ENCODE measurements at places on chromosomes 11 and 22.

DNA sequence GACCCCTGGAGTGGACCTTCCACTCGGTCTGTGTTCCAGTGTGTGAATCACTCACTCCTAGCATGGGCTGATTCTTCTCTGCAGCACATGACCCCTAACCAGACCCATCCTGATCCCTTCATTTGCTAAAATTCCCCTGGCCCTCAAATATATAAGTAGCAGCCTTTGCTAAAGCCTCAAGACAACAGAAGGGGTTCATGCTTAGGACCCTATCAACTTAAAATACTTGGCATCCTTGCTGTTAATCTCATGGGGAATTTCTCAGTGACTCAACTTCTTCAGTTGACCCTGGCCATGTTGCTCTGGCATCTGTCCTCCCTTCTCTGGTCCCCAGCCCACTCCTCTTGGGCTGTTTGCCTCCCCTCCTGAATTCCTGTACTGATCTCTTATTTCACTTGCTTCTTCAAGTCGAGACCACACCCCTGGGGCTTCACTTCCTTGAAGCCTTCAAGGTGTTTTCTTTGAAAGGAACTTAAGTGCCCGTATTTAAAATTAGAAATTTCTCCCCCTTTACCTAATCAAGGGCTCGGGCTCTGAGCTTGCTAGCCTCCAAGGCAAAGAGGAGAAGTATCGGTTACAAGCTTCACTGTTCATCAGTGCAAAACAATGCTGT is 23.6 kb downstream of the NNMT start:
- DNase-seq, result no peak

DNA sequence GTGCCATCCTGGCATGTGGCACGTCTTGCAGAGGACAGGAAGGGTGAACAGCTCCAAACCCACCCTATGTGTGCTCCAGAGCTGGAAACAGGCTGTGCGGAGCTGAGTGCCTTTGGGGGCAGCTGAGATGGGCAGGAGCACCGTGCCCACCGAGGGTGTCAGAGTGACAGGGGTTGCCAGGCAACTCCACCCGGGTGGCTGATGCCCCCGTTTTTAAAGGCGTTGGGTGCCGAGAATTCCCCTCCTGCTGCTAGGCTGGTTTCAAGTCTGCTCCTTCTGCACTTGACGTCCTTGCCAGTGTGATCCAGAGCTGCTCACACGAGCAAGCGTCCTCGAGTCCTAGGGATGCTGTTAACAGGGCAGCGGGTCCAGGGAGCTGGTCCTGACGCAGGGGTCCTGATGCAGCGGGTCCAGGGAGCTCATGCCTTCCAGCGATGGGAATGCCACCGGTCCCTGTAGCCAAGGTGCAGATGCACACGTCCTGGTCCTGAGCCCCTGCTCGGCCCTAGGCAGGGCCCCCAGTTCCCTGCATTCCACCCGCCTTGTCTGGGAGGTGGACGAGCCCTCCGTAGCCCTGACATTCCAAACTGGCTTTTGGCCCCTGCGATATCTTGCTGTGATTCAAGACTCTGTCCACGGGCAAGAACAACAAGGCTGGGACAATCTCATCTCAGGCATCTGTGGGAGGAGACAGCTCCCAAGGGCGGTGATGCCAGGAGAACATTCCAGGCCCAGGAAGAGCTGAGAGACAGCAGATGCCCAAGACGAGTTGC is 4.9 kb downstream of the KCNQ1 start:
- DNase-seq, result no peak

GRCh38 chr11:72598906-72599305 is 75.3 kb downstream of the PDE2A start:
- no peak for DNase-seq

DNA sequence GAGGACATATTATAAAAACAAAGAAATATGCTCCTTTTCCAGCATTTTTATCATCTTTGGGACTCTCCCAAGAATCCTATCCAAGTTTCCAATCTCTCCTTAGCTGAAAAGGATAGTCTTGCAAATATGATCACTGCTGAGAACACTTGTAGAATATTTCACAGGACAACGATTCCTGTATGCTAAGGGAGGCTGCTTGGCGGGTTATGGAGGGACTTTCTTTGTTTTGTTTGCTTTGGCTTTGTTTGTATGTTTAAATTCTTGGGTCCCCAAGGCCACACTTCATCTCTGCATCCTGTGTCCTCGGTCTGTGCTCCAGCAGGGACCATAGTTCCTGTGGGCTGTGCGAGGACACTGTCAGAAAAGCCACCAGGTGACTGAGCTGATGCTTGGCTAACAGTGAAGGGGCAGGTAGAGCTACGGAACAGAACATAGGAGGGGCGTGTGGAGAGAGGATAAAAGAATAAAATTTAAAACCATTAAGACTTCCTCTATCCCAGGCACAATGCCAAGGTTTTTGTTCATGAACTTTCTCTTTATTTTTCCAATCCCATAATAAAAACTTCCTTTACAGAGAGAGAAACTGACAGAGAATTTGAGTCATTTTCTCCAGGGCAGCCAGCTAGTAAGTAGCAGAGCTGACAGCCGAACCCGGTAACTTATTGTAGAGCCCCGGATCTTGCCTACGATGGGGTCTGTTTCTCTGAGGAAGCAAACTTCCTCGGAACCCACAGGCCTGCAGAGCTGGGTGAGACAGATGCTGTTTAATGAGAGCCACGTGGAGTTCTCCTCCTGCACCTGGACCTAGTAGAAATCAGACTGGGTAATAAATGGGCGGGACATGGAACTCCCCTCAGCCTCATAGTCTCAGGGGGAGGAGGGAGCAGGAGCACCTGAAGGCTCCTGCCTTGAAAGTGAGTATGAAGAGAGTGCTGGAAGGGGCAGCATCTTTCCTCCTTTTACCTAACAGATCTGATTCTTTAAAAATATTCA is at the start of gene IZUMO1R:
IZUMO1R (plus strand) TSS at position 615 of the 993 bp plus-strand sequence. CDS start 1,057 bp downstream, outside the sequence.
- no peak for DNase-seq

- DNase-seq, result no peak
These were observed 200.3 kb downstream of the MYO18B start for GRCh38 chr22:25942115-25942855.

GRCh38 chr11:134498326-134499139 is 86.5 kb upstream of the B3GAT1 start:
- no peak for DNase-seq

DNA sequence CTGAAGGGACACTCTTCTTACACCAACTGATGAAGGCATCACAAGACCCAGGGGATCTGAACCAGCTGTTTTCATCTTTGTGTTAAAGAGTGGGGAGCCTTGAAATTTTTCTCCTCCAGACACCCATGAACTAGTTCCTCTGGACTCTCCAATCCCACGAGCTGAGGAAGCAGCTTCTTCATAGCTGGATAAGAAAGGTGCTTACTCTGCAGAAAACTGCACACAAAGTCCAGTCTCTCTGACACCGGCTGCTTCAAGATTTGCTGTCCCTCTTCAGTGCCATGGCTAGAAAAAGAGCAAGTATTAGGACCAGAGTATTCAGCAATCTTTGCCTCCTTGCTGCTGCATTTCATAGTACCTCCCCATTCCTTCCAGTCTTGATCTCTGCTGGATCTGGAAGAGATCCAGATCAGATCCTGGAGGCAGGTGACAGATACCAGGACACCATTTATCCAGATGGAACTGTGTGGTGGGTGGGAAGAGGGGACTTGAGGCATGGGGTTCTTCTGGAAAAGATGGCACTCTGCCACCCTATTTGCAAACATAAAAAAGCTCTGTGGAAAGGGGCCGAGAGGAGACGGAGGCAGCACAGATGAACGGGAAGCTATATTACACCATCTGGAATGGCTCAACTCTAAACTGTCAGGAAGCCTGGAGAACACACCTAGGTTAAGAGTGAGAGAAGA is 25.5 kb downstream of the IL18BP start:
- no peak for DNase-seq

DNA sequence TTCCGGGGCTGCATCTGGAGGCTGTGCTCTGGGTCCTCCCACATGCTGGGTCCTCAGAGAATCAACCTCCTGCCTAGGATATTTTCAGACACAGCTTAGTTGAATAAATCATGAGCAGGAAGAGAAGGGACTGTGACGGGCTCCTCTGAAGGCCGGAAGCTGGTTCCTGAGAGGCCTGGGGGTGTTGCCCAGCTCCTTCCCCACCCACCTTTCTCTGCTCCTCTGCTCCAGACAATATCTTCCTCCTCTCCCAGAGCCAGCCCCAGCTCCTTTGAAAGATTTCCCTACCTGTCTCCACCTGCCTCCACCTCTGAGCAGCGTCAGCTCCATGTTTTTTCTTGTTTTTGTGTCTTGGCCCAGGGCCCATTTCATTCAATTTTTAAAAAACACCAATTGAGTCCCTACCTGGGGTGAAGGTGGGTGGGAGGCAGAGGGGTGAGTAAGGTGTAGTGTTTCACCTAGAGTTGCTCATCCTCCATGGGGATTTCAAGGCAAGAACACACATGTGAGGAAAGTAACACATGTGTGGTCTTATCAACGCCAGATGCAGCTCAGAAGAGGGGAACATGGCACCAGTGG is 24.8 kb upstream of the THY1 start:
- no peak for DNase-seq

DNA sequence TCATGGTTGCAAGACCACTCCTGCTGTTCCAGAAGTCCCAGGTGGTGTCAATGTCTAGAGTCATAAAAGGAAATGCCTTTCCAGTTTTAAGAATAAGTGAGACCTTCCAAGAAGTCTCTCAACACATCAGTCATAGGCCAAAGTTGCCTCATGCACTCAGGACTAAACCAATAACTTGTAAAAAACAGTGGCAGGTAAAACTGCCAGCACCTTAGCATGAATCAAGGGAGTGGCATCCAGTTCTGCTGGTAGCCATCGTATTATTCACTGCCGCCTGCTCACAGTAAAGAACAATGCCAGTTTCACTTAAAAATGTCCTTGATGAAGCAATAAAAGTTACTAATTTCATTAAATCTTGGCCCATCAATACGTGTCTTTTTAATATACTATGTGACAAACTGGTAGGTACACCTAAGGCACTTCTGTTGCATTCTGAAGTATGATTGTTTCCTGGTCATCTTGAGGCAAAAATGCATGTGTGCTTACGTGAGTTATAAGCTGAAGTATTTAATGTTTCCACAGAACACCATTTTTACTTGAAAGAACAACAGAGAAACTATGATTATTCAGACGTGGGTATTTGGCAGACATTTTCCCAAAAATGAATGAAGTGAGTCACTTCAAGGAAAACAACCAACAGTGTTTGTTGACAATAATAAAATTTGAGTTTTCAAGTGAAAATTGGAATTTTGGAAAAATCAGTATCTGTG is 125.2 kb upstream of the SNX19 start:
- no peak for DNase-seq

- no peak for DNase-seq
These were observed 19.2 kb downstream of the DHCR7 start for GRCh38 chr11:71428861-71429435.

DNA sequence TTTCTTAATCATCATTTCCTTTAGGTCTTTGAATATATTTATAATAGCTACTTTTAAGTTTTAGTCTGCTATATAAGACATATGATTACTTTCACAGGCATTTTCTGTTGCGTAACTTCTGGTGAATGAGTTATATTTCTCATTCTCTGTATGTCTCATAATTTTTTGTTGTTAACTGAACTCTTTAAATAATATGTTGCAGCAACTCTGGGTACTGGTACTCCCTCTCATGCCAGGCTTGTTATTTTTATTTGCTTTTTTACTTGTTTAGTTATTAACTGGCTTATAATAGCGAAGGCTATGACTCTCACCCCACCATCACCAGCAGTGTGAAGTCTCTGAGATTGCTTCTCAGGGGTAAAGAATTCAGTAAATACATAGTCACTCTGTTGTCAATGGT is 524.2 kb upstream of the CHORDC1 start:
- no peak for DNase-seq
